T-helper 17 cell (primary cell): ENCODE measurements at places on chromosomes 13 and 19. TPM values are rescaled to one million over a fixed set of nuclear protein-coding genes. Genes with fewer than 3 reads are reported as not detected.
A peak's percentile ranks its signal among the peaks of the same experiment; 100 is the strongest.

- peaks cover 2% of the 10 kb centered on the region for H3K36me3 ChIP-seq
- no peak overlapping the region for H3K27ac ChIP-seq
- no peaks in the 10 kb centered on the region for H3K4me1 ChIP-seq
- no peak for DNase-seq
- H3K4me3 ChIP-seq: no peak overlapping the region
Measured at GRCh38 chr13:28001049-28001448, 12.6 kb upstream of the URAD start.

DNA sequence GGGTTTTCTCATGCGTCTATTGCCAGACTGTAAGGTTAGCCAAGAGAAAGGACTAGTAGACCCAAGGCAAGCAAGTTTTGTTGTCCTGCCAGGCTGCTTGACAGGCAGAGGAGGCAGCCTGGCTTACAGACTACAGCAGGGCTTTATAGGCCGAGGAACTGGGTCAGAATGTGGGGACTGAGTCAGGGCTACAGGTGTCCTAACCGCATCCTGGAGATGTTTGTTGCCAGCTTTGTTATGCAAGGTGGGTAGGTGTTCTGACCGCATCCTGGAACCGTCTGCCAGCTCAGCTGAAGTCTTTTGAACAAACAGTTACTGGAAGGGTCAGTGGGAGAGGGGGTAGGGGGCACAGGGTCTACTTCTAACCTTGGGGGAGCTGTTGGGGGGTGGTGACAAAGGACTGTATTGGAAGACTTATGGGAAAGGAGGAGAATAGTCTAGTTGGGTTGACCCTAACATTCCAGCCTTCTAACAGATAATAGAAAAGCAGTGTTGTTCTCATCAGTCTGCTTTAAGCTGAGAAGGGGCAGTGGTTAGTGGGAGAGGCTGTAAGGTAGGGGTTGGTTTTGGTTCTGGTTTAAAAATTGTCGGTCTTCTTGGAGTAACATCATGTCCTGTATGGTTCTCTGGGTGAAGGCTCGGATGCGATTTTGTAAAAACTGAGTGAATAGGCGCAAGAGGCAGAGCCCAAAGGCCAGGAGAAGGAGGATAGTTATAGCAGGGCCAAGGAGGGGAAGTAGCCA, 913.8 kb upstream of the SLITRK5 start:
- H3K4me3 ChIP-seq: no peak overlapping the region
- H3K27ac ChIP-seq: peak overlapping the region; percentile 9
- peak; percentile 23 for DNase-seq
- no peaks in the 10 kb centered on the region for H3K36me3 ChIP-seq
- H3K27me3 ChIP-seq: no peaks in the 10 kb centered on the region

CPB2 gene
- total RNA-seq: not detected

- H3K27ac ChIP-seq: peak within 1 kb of the TSS; percentile 91
- DNase-seq: no peak
- peaks cover 67% of the 10 kb centered on the region for H3K27me3 ChIP-seq
- peak within 1 kb of the TSS; percentile 90 for H3K4me3 ChIP-seq
Measured at GRCh38 chr19:10289836-10290356, at the start of gene ICAM5. Gene ICAM5, plus strand, starts transcription at chr19:10289952. Its CDS starts 92 bp downstream, at chr19:10290044.

DNA sequence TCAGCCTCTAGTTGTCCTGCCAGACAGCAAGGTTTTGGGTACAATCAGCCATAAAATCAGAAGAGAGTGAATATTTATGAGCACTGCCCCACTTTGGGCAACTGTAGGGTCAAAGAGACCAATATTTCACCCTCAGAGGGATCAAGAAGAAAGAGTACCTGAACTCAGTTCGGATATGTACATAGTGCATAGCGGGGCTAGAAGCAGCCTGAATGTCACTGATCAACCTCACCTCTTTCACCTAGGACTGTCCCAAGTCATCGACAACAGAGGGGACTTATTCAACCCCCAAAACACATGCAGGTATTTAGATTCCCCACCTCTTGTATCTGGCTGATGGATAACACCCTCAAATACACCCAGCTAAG, 446.9 kb downstream of the COG6 start:
- H3K36me3 ChIP-seq: no peaks in the 10 kb centered on the region
- H3K4me1 ChIP-seq: peaks cover 18% of the 10 kb centered on the region
- no peaks in the 10 kb centered on the region for H3K27me3 ChIP-seq
- H3K4me3 ChIP-seq: no peak overlapping the region
- no peak for DNase-seq

IGFL3 gene
- not detected for total RNA-seq

- H3K4me3 ChIP-seq: no peak overlapping the region
- H3K4me1 ChIP-seq: no peaks in the 10 kb centered on the region
- no peak overlapping the region for H3K27ac ChIP-seq
- no peaks in the 10 kb centered on the region for H3K36me3 ChIP-seq
- DNase-seq: no peak
Measured at GRCh38 chr13:71339005-71339404, 528.0 kb downstream of the DACH1 start.

DNA sequence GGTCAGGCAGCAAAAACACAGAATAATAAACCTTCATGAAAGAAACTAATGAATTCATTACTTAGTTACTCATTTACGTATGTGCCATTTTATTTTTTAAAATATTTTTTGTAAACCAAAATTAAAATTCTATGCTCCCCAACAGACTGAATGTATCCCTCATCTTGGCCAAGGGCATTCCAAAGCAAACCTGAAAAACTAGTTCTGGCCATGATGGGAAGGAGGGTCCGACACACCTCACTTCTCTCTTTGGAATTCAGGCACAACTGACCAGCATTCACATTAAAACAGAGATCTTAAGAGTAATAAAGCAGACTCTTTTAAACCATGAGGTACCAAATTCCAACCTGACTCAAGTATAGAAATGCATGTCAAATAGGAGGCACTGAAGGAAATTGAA, 1576.9 kb upstream of the SPRY2 start:
- no peak for DNase-seq
- H3K4me3 ChIP-seq: no peak overlapping the region
- no peaks in the 10 kb centered on the region for H3K27me3 ChIP-seq
- no peaks in the 10 kb centered on the region for H3K4me1 ChIP-seq
- H3K27ac ChIP-seq: no peak overlapping the region

GRCh38 chr13:113220877-113221276, 11.5 kb downstream of the CUL4A start:
- DNase-seq: no peak
- peaks cover 6% of the 10 kb centered on the region for H3K36me3 ChIP-seq
- peaks cover 32% of the 10 kb centered on the region for H3K4me1 ChIP-seq
- no peak overlapping the region for H3K4me3 ChIP-seq
- peak overlapping the region; percentile 43 for H3K27ac ChIP-seq

DNA sequence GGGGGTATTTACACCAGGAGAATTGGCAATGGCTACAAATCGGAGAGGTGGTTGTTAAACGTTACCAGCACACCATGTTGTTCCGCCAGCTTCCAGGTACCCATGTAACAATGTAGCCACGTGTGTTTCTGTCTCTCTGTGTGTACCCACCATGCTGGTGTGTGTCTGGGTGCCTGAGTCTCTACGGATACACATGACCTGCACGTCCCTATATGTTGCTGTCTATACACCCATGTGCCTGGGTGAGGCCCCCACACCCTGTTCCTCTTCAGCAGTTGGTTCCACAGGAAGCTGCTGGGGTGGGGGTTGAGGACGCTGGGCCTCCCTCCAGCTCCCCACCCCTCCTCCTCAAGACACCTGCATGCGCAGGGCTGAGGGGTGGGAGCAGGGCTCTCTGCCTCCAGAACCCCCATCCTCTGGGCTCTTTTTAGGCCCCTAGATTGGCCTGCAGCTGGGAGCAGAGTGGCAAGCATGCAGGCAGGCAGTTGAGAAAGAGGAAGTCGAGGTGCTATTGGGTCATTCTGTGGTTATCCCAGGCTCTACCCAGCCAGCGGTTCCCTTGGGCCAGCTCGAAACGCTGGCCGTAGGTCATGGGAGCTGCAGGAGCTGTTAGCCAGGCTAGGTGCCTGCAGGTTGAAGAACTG, at the start of gene ARHGEF18:
TSS of gene ARHGEF18 (plus strand) at position 351 of the 644 bp plus-strand sequence. CDS start 13,954 bp downstream, outside the sequence.
- peak; percentile 28 for DNase-seq
- H3K4me1 ChIP-seq: peaks cover 35% of the 10 kb centered on the region
- H3K27me3 ChIP-seq: no peaks in the 10 kb centered on the region
- H3K36me3 ChIP-seq: peaks cover 17% of the 10 kb centered on the region
- peak within 1 kb of the TSS; percentile 99 for H3K27ac ChIP-seq
- H3K4me3 ChIP-seq: peak within 1 kb of the TSS; percentile 99

DNA sequence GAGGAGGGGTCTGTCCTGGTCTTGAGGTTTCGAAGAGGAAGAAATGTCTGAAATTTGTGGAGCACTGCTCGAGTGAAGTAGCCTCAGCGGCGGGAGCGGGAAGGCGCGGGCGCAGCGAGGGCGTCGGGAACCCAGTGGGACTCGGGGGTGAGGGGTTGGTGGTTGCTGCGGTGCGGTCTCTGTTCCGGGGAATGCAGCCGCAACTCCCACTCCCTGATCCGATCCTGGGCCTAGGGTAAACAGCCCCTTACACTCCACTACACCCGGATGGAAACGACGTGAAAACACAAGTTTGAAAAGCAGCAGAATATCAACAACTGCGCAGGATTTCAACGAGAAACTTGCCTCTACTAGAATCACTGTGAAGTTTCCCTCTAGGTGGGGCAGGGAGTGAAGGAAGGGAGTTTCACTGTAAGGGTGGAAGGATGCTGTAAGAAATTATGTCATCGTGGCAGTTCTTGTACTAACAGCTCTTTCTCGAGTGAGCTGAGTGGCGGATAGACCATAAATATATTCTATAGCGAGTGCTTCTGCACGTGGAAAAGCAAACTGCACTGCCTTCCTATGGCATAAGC, 2.0 kb upstream of the KLF12 start:
- no peak overlapping the region for H3K27ac ChIP-seq
- DNase-seq: peak; percentile 21
- H3K4me3 ChIP-seq: no peak overlapping the region
- H3K27me3 ChIP-seq: no peaks in the 10 kb centered on the region
- peaks cover 4% of the 10 kb centered on the region for H3K36me3 ChIP-seq

DNA sequence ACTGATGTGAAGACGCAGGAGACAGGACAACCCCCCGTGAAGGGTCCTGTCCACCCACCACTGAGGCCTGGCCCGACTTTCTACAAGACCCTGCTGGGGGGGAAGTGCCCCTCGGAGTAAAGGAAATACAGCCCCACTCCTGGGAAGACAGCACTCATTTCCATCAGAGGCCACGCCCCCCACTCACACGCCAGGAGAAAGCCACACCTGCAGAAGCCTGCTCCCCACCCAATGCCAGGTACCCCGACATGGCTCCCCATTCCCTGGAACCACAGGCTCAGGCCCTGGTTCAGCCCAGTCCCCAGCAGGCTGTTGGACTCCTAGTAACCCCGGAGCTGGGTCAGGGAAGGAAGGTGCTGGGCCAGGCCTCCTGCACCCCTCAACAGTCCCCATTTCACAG, 10.9 kb upstream of the ATP8B3 start:
- peaks cover 5% of the 10 kb centered on the region for H3K36me3 ChIP-seq
- peaks cover 5% of the 10 kb centered on the region for H3K4me1 ChIP-seq
- H3K27ac ChIP-seq: no peak overlapping the region
- no peak for DNase-seq
- H3K27me3 ChIP-seq: no peaks in the 10 kb centered on the region

- H3K27ac ChIP-seq: peak overlapping the region; percentile 93
- peak overlapping the region; percentile 92 for H3K4me3 ChIP-seq
- no peaks in the 10 kb centered on the region for H3K36me3 ChIP-seq
- no peak for DNase-seq
- peaks cover 45% of the 10 kb centered on the region for H3K4me1 ChIP-seq
- no peaks in the 10 kb centered on the region for H3K27me3 ChIP-seq
Measured at GRCh38 chr19:38317104-38317612, 1.4 kb upstream of the YIF1B start.

LILRB2 gene
- total RNA-seq: 1.5 TPM

DNA sequence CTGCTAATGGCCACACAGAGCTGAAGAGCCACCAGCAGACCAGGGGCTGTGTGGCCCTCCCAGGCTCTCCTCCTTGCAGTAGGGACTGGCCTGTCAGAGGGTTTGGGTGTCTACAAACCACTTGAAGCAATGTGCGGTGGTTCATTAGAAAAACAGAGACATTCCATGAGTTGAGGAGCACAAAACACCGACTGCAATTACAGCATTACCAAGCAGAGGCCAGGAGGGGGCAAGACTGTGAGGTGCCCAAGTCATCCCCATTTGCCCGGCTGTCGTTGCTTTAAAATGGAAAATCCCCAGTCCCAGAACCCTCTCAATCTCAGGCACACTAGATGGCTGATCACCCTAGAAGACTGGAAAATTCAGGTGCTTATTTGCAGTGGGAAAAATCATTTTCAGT, 15.0 kb downstream of the TMTC4 start:
- no peak overlapping the region for H3K4me3 ChIP-seq
- H3K27ac ChIP-seq: no peak overlapping the region

ZNF541 gene
- total RNA-seq: 0.99 TPM

DNA sequence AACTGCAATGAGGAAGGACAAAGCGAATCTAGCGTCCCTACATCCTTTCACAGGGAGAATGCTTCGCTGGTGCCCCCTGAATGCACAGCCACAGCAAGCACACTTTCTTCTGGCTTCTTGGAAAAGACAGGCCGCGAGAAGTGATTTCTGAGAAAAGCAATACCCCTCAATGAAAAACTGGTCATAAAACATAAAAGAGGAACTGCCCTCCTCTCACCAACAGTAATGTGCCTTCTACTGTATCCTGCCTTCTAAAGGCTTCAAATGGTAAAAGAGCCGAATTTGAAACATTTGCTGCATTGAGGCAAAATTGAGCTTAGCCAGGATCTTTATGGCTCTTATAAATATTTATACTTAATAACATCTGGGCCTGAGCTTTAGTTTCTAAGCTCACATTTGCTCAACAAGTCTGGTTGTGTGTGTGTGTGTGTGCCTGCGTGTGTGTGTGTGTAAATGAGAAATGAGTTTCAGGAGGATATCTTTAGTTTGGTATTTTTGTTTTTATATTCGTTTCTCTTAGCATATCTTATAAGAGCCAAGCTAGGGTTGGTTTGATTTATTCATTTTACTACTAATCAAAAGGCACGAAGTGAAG, 246.1 kb upstream of the MAB21L1 start:
- peaks cover 7% of the 10 kb centered on the region for H3K4me1 ChIP-seq
- peaks cover 32% of the 10 kb centered on the region for H3K27me3 ChIP-seq
- H3K36me3 ChIP-seq: no peaks in the 10 kb centered on the region
